GM23248 (cell line): ENCODE measurements at places on chromosomes 4 and X. TPM values are rescaled to one million over a fixed set of nuclear protein-coding genes. Genes with fewer than 3 reads are reported as not detected.
A peak's percentile ranks its signal among the peaks of the same experiment; 100 is the strongest.

GRCh38 chrX:65602221-65602560 lies 65.3 kb upstream of the MSN start:
- DNase-seq: no peak

GRCh38 chrX:65679071-65679540 lies 11.7 kb downstream of the MSN start:
- DNase-seq: peak; percentile 63

XAGE1A gene
- not detected in 2 replicates for total RNA-seq

MAGEB1 gene
- total RNA-seq: not detected in 2 replicates

HMX1 gene
- total RNA-seq: not detected in 2 replicates

- DNase-seq: peak; percentile 83
Observed at GRCh38 chr4:80307183-80307735, 28.3 kb upstream of the CFAP299 start.

GRCh38 chrX:22559506-22559905 lies 286.8 kb downstream of the CBLL2 start:
- DNase-seq: no peak
